ENCODE measurements at places on chromosomes 12 and 14.
A peak's percentile ranks its signal among the peaks of the same experiment; 100 is the strongest.

- DNase-seq: no peak
Observed at GRCh38 chr12:20555015-20555414, 140.1 kb upstream of the SLCO1C1 start.

GRCh38 chr14:21053184-21054122 is 4.2 kb upstream of the RNASE8 start:
- DNase-seq: no peak

GRCh38 chr12:28440081-28440608 is 249.9 kb downstream of the CCDC91 start:
- DNase-seq: no peak

- no peak for DNase-seq
Observed at GRCh38 chr12:102426599-102427542, 53.5 kb downstream of the IGF1 start.

GRCh38 chr14:33393895-33394368 is 455.3 kb downstream of the NPAS3 start:
- DNase-seq: no peak

- no peak for DNase-seq
Observed at GRCh38 chr14:48261436-48261835, 586.0 kb upstream of the MDGA2 start.

GRCh38 chr12:42421844-42422779 is 96.1 kb downstream of the PPHLN1 start:
- DNase-seq: no peak

DNA sequence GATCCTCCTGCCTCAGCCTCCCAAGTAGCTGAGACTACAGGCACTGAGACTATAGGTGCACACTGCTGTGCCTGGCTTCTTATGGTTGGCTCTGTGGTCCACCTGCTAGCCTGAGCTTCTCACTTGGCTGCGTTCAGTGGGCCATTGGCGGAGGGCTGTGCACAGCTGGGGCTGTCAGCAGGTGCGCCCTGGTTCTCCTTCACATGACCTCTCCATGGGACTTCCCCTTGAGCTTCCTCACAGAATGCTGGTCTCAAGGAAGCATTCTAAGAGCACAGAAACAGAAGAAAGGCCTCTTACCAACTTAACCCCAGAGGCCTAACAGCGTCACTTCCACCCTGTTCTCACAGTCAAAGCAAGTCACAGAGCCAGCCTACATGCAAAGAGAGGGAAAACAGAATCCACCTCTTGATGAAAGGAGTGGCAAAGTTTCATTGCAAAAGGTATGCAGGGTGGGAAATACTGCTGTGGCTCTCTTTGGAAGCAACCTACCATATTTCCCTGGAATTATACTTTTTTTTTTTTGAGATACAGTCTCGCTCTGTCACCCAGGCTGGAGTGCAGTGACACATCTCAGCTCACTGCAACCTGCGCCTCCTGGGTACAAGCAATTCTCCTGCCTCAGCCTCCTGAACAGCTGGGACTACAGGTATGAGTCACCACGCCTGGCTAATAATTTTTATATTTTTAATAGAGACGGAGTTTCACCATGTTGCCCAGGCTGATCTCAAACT is 9.3 kb downstream of the RILPL2 start:
- DNase-seq: peak; percentile 42

- DNase-seq: no peak
Observed at GRCh38 chr12:91347481-91348214, 165.0 kb upstream of the DCN start.

- no peak for DNase-seq
Observed at GRCh38 chr12:106187155-106187789, 48.5 kb upstream of the NUAK1 start.

DNA sequence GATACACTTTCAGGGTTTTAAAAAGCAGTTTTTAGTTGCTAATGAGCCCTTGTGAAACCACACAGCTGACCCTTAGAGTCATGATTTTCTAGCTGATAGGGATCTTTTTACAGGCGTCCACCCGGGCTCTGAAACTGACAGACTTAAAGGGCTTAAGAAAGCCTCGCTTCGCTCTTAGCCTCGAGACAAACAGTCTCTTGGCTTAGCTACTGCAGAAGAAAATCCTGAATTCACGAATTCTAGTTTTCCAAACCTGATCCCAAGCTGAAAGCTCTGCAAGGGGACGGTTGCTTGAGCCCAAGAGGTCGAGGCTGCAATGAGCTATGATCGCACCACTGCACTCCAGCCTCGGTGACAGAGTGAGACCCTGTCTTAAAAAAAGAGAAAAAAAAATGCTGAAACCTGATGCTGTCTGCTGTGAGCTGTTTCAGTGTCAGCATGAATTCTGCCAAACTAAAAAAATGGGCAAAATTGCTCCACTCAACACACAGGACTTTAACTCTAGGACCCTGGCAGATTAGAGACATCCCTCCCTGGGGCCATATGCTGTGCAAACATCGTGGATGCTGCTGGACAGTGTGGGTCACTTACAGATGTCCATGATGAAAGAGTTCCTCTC is 3.1 kb upstream of the HPD start:
- no peak for DNase-seq

GRCh38 chr14:73745571-73746519 is 31.7 kb upstream of the PNMA1 start:
- DNase-seq: no peak

DNA sequence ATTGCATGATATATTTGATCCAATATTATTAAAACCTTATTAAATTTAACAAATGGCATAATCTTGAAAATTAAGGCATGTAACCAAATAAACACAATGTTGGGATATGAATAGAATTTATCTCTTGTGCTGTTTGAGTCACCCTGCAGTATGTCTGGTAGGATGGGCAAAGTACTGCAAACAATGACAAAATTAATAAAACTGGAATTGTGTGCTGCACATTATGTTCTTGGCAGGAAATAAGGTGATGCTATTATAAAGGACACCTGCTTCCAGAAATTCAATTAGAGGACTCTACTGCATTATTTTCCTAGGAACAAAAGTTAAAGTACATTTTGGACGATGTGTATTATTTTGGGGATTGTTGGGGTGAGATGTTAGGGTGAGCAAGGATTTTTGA is 132.7 kb downstream of the PPFIA2 start:
- DNase-seq: no peak

- DNase-seq: peak; percentile 31
Observed at GRCh38 chr12:31362115-31362758, 36.3 kb upstream of the SINHCAF start.

DNA sequence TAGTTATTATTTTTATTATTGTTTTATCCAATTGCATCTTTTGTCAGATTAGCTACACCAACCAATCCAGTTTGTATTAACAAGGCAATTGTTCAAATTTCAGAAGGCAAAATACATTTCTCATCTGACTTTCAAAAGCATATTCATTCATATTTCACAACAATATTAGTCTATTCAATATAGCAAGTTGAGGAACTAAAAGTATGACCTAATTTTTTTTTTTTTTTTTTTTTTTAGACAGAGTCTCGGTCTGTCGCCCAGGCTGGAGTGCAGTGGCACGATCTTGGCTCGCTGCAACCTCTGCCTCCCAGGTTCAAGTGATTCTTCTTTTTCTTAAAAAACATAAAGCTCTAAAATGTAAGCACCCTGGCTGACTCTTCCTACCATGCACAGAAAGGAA is 17.3 kb downstream of the COX14 start:
- DNase-seq: no peak

DNA sequence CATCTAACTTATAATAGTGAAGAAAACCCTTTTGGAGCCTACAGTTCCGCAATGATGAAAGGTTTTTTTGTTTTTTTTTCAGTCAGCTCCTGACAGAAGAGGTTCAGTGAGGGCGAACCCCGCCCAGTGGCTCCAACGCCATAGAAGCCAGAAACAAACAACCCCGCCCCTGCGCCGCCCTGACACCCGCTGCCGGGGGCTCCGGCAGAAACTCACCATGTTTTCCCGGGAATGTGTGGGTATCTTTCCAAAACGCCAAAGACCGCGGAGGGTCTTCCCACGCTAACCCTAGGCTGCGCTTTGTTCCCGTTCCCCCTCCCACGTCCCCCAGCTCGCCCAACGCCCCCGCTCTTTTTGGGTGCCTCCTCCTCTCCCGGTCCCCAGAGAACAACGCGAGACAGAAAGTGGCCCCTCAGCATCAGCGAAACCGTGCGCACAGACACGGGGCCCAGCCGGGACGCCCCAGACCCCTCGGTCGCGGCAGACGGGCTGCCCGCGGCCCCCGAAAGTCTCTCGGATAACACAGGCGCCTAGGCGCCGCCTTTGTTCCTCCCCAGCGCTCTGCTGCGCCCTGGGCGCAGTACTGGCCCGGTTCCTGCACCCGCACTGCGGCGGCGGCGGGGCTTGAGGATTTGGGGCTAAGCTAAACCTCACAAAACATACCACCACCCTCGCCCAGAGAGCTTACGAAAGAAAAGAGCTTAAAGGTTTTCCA is 522 bp downstream of the TUBA1A start:
- peak; percentile 89 for DNase-seq

- DNase-seq: peak; percentile 52
Observed at GRCh38 chr12:89351489-89352241, 636 bp downstream of the DUSP6 start.

GRCh38 chr12:98721204-98721702 is 76.2 kb downstream of the APAF1 start:
- DNase-seq: no peak

Data from activated CD8-positive, alpha-beta T cell treated with anti-CD3 and anti-CD28 coated beads, Interleukin-2, amount 10 ng/mL, durations not matched to agents 7 days and 5 days (primary cell).